ENCODE measurements at places on chromosomes 4 and X. TPM values are rescaled to one million over a fixed set of nuclear protein-coding genes. Genes with fewer than 3 reads are reported as not detected.

MSANTD1 gene
- 0.58 TPM for total RNA-seq

PRPS2 gene
- total RNA-seq = 69.9 TPM

PPEF2 gene
- total RNA-seq = not detected

ASB9 gene
- 0.39 TPM for total RNA-seq

TMSB15A gene
- total RNA-seq = 0.69 TPM

GPC4 gene
- total RNA-seq = 18.4 TPM

CPZ gene
- total RNA-seq = 3.6 TPM

HCCS gene
- 8.4 TPM for total RNA-seq

CPLX1 gene
- 23.8 TPM for total RNA-seq

ODAM gene
- total RNA-seq = not detected

RBM46 gene
- not detected for total RNA-seq

DNA sequence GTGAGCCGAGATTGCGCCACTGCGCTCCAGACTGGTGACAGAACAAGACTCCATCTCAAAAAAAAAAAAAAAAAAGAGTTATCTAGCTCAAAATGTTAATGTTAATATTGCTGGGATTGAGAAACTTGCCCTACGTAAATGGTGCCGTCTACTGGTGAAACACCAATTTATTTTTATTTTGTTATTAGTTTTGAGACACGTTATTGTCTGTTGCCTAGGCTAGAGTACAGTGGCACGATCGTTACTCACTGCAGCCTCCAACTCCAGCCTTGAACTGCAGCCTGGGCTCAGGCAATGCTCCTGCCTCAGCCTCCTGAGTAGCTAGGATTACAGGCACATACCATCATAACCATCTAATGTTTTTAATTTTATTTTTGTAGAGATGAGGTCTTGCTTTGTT lies 262.8 kb downstream of the BMPR1B start:
- H3K27me3 ChIP-seq = no peaks in the 10 kb centered on the region
- H3K4me3 ChIP-seq = no peak overlapping the region
- no peak for DNase-seq
- no peaks in the 10 kb centered on the region for H3K4me1 ChIP-seq
- H3K27ac ChIP-seq = no peak overlapping the region
- no peaks in the 10 kb centered on the region for H3K36me3 ChIP-seq

- peaks cover 3% of the 10 kb centered on the region for H3K27me3 ChIP-seq
- no peaks in the 10 kb centered on the region for H3K36me3 ChIP-seq
- no peak for DNase-seq
- H3K4me3 ChIP-seq = no peak overlapping the region
Observed at GRCh38 chrX:11446336-11446735, 153.1 kb downstream of the AMELX start.

DNA sequence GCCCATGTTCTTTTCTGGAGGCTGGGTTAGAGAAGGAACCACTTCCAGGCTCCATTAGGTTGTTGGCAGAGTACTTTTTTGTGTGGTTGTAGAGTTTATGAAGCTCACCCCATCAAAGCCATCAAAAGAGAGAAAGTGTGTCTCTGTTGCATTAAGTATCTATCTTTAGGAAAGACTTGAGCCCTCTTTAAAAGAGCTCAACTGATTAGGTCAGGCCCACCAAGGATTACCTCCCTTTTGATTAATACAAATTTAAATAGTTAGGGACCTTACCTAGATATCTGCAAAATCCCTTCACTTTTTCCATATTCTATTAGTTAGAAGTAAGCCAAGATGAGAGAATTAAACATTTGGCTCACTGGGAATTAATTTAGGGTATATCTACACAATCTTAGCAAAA lies 460.4 kb downstream of the PPARGC1A start:
- no peaks in the 10 kb centered on the region for H3K4me1 ChIP-seq
- no peak overlapping the region for H3K27ac ChIP-seq
- H3K27me3 ChIP-seq = no peaks in the 10 kb centered on the region
- no peak overlapping the region for H3K4me3 ChIP-seq

- no peaks in the 10 kb centered on the region for H3K36me3 ChIP-seq
- H3K4me3 ChIP-seq = no peak overlapping the region
- no peaks in the 10 kb centered on the region for H3K27me3 ChIP-seq
Observed at GRCh38 chr4:169993531-169993930, 32.7 kb downstream of the MFAP3L start.

GRCh38 chr4:180134091-180134866 lies 2108.9 kb upstream of the TENM3 start:
- H3K4me1 ChIP-seq = no peaks in the 10 kb centered on the region
- peak overlapping the region; percentile 21 for H3K27ac ChIP-seq
- H3K4me3 ChIP-seq = no peak overlapping the region
- DNase-seq = peak; percentile 36
- no peaks in the 10 kb centered on the region for H3K36me3 ChIP-seq

GRCh38 chr4:61605984-61606383 lies 405.9 kb downstream of the ADGRL3 start:
- no peak for DNase-seq
- no peaks in the 10 kb centered on the region for H3K36me3 ChIP-seq
- no peak overlapping the region for H3K4me3 ChIP-seq

GRCh38 chr4:108204518-108204917 lies 35.8 kb upstream of the LEF1 start:
- H3K27me3 ChIP-seq = no peaks in the 10 kb centered on the region
- no peak overlapping the region for H3K27ac ChIP-seq
- H3K36me3 ChIP-seq = no peaks in the 10 kb centered on the region
- no peaks in the 10 kb centered on the region for H3K4me1 ChIP-seq
- no peak for DNase-seq
- no peak overlapping the region for H3K4me3 ChIP-seq

GRCh38 chrX:40318076-40318475 lies 220.3 kb upstream of the BCOR start:
- H3K27me3 ChIP-seq = no peaks in the 10 kb centered on the region
- DNase-seq = no peak
- no peaks in the 10 kb centered on the region for H3K36me3 ChIP-seq
- no peak overlapping the region for H3K4me3 ChIP-seq
- no peaks in the 10 kb centered on the region for H3K4me1 ChIP-seq
- no peak overlapping the region for H3K27ac ChIP-seq

- no peak overlapping the region for H3K4me3 ChIP-seq
- peaks cover 29% of the 10 kb centered on the region for H3K4me1 ChIP-seq
- DNase-seq = no peak
- no peaks in the 10 kb centered on the region for H3K27me3 ChIP-seq
- no peak overlapping the region for H3K27ac ChIP-seq
Observed at GRCh38 chr4:102563000-102563399, 61.8 kb downstream of the NFKB1 start.

GRCh38 chr4:169167957-169168858 lies 102.5 kb downstream of the SH3RF1 start:
- peaks cover 3% of the 10 kb centered on the region for H3K4me1 ChIP-seq
- no peaks in the 10 kb centered on the region for H3K27me3 ChIP-seq
- H3K27ac ChIP-seq = no peak overlapping the region
- no peak for DNase-seq
- no peak overlapping the region for H3K4me3 ChIP-seq

DNA sequence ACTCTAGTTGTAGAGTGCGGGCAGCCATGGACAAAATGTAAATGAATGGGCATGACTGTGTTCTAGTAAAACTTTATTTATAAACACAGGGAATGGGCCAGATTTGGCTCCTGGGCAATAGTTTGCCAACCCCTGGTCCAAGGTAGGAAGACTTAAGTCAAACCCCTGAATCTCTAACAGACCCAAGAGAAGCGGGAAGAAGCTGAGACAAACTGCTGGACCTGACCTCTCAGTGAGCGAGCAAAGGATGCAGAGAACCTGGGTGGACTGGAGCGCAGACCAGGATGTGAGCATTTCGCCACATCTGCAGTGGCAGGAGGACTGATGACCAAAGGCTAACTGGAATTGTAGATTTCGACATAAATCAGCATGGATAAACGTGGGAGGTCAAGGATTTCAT lies 201.6 kb downstream of the STIM2 start:
- no peaks in the 10 kb centered on the region for H3K36me3 ChIP-seq
- H3K27ac ChIP-seq = no peak overlapping the region
- H3K4me1 ChIP-seq = no peaks in the 10 kb centered on the region
- no peak for DNase-seq

DNA sequence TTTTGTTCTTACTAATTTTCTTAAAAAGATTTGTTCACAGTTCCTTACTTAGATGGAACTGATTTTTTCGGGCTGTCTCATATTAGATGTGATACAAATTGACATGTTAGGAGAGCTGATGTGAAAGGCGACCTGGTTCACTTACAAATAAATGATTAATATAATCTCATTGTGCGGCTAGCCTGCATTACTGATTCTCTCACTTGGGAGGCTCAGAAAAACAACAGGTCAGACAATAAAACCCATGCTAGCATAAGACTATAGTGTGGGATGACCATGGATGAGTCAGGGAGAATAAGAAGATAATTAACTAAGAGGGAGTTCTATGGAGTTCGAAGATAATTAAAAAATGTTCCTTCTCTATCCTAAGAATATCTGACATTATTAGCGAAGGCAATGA lies 40.8 kb downstream of the RTL9 start:
- H3K36me3 ChIP-seq = no peaks in the 10 kb centered on the region
- H3K27ac ChIP-seq = no peak overlapping the region
- DNase-seq = no peak
- H3K27me3 ChIP-seq = peaks cover 16% of the 10 kb centered on the region

DNA sequence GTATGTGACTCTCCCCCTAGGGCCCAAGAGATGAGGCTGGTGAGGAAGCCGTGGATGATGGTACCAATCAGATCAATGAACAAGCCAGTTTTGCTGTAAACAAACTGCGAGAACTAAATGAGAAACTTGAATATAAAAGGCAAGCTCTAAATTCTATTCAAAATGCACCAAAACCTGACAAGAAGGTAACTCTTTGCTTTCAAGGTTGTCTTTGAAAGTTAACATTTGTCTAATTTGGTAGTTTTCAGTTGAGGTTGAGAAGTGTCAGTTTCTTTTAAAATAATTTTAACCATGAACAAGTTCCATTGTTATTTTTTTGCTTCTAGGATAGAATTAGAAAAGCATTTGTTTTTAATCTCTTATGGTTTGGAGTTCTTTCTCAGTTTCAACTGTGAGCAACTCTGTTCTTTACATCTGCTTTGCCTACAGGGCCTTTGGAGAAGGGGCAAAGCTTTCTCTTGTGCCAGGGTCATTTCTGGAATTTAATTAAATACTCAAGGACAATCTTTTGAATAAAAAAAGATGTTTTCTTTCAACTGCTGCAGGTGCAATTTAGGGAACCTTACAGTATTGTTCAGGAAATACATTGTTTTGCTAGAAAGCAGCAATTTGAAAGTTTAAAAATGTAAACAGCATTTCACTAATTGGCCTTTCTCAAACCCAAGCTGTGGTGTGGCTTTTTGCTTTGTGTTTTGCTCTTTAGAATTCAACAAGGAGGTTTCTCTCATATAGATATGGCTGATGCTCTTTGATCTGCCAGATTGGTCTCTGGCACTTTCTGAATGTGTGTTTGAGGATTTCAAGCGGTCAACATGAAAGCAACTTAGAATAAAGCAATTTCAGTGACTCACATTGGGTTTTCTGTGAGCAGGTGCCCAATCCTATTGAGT lies 62.9 kb downstream of the LRP2BP start:
- H3K4me1 ChIP-seq = no peaks in the 10 kb centered on the region
- no peak overlapping the region for H3K4me3 ChIP-seq
- no peaks in the 10 kb centered on the region for H3K27me3 ChIP-seq
- H3K36me3 ChIP-seq = no peaks in the 10 kb centered on the region
- H3K27ac ChIP-seq = no peak overlapping the region
- DNase-seq = no peak

DNA sequence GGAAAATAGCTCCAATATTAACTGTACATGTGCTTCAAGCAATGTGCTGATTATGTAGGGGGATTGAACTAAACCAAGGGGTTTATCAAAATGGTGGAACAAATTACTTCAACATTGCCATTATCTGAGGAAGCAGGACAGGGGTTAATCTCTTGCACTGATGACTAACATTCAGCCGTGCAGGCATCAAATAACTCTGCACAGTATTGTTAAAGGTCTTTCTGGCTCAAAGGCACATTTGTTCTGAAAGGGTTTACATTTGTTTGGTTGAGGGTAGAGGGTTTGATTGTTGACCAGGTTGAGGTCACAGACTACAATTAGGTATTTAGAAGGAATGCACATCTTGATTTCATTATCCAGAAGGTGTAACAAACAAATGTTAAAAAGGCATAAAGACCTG lies 32.2 kb upstream of the CCSER1 start:
- H3K27me3 ChIP-seq = peaks cover 8% of the 10 kb centered on the region
- no peaks in the 10 kb centered on the region for H3K4me1 ChIP-seq
- H3K36me3 ChIP-seq = no peaks in the 10 kb centered on the region
- no peak for DNase-seq

DNA sequence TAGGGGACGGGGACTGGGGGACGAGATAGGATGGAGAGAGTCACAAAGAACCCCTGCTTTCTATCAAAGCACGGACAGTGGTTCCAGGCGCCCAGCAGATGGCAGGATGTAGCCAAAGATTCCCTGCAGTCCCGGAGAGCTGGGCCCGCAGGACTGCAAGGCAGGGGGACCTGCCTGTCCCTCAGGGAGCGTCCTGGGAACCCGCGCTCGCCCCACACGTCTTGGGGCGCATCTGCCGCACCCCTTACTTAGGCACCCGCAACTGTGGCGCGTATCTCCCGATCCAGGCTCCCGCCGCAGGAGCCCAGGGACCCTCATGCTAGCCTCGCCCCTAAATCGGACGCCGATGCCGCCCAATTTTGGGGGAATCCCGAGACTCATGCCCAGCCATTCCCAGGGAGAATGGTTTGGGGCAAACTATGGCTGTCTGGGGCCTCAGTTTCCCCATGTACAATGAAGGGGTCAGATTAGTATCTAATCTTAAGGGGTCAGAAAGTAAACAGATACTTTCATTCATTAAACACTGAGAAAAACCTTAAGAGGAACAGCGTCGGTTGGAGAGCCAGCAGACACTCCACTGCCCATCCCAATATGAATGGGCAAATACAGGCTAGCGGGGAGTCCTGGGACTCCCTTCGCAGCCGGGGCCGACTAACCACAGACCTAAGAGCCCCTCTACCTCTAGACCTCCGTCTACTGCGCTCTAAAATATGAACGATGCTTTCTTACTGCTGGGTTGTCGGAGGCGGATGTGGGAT lies 581 bp upstream of the STK32B start:
- peak; percentile 79 for DNase-seq
- no peak overlapping the region for H3K27ac ChIP-seq
- H3K4me1 ChIP-seq = peaks cover 14% of the 10 kb centered on the region
- H3K36me3 ChIP-seq = no peaks in the 10 kb centered on the region

DNA sequence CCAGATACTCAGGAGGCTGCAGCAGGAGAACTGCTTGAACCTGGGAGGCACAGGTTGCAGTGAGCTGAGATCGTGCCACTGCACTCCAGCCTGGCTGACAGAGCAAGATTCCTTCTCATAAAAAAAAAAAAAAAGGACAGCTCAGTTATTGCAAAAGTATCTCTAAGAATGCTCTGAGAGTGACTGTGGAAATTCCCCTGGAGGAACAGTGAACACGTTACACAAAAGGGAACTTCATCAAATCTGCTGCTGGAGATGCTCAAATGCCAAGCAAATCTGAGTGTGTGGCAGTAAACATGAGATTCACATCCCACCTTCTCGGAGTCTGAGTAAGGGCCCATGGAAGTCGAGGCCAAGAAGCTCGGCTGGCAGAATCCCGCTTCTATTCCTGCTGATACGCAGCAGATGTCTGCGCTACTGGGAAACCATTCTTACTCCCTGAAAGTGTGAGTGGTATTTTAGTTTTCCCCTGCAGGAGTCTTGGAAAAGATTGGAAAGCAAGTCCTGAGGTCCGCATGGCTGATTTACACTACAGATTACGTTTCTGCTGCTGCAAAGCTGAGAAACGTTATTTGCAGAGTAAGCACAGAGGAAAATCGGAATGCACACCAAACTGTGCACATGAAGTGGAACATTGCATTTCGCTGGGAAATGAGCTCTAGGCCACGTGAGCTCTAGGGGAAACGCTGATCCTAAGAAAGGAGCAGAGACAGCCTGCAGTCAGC lies 162.9 kb downstream of the NSUN7 start:
- H3K4me3 ChIP-seq = no peak overlapping the region
- DNase-seq = no peak
- H3K27ac ChIP-seq = no peak overlapping the region
- H3K4me1 ChIP-seq = peaks cover 17% of the 10 kb centered on the region
